ENCODE measurements at places on chromosomes 5 and 9. TPM values are rescaled to one million over a fixed set of nuclear protein-coding genes. Genes with fewer than 3 reads are reported as not detected.

ANGPTL2 gene
- total RNA-seq: 125 TPM

TMEM8B gene
- total RNA-seq: 1.6 TPM

SPATA31E1 gene
- total RNA-seq: not detected

MEF2C gene
- 4.7 TPM for total RNA-seq

OR13C4 gene
- total RNA-seq: not detected

VCP gene
- total RNA-seq: 360 TPM
